ENCODE measurements at places on chromosomes 6 and 20. TPM values are rescaled to one million over a fixed set of nuclear protein-coding genes. Genes with fewer than 3 reads are reported as not detected.

GRCh38 chr20:61897401-61898295 is 168.0 kb downstream of the TAF4 start:
- DNase-seq: no peak

GRCh38 chr6:122996794-122997505 is 915 bp downstream of the CLVS2 start:
- DNase-seq: no peak

DNA sequence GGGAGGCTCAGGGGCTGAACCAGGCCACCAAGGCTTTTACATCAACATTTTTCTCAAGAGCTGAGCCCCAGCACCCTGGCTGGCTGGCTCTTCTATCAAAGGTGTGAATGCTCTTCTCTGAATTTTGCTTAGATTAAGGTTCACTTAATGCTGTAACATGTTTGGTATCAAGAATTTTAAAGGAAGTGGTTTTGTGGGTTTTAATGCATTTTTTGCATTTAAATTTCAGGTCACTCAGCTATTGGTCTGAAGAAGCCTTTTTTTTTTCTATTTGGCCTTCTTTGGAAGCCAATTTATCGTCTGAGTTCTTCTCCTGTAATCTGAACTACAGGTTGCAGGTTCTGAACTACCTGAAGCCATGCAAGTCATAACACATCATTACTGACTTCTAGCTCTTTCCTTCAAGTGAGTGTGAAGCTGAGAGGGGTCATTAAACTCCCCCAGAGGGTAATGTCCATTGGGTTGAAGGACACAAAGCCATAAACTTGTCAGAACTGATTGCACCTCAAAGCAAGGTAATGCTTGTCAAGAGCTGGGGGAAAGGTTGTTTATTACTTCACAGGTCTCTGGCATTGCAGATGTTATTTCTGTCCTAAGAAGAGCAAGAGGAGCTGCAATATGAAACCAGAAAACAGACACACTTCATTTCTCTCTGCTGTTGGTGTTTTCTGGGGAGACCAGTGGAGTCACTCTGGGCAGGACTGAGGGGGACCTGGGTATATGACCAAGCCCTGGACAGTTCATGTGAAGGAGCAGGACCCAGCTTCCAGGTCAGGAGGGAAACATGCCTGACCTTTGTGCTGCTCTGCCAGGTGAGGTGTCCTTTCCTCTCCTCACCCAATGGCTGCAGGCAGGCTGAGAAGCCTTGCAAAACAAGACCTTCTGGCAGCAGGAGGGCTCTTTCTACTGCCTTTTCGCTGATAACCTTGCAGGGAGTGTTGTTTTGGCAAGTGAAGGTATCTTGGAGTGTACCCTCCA is 26.1 kb upstream of the NEDD9 start:
- peak; percentile 48 for DNase-seq

DNA sequence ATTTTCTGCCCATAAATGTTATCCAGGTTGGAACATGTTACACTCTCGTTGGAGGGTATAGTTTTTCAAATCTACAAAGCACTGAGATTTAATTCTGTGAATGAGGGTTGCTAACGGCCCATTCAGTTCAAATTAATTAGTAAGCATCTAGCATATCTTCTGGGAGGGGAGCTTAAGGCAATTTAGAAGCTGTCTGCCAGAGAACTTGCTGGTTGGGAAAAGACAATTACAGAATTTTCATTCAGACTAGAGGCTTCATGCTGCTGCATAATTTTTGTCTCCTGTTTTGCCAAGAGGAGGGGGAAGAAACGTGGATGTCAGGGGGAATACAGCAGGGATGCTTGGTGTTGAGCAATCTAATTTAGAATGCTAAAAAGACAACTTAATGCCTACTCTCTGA is 268.3 kb upstream of the FAM83B start:
- no peak for DNase-seq

GRCh38 chr6:27295301-27296079 is 16.6 kb downstream of the POM121L2 start:
- no peak for DNase-seq

DNA sequence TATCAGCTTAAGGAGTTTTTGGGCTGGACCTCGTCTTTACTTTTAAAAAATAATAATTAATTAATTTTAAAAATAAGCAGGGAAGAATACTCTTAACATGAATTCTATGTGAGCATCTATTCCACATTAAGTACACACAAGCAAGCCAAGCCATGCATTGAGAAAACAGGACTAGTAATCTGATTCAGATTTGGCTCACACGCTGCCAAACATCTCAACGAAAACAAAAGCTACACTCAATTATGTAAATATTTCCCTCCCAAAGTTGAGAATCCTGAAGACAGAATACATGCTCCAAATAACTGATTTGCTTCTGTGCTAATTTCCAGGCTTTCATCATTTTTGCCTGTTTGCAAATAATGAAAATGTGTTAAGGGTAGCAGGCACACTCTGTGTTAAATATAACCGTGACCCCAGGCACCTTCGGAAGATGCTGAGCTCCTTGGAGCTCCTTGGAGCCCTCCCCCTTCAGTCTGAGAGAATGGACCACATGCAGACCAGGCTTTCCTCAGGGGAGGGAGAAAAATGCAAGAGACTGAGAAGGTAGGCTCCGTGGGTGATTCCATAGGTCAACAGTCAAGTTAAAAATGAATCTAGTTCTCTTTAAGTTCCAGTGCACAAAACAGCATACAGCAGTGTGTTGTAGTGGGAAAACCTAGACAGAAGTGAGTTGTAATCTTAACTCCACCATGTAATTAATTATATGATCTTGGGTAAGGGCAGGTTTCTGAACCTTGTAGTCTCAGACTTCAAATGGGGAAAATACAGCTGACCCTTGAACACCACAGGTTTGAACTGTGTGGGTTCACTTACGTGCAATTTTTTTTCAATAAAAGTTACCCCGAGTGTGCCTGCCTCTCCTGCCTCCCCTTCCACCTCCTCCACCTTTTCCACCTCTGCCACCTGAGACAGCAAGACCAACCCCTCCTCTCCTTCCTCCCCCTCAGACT is 161.3 kb upstream of the RREB1 start:
- DNase-seq: no peak

DNA sequence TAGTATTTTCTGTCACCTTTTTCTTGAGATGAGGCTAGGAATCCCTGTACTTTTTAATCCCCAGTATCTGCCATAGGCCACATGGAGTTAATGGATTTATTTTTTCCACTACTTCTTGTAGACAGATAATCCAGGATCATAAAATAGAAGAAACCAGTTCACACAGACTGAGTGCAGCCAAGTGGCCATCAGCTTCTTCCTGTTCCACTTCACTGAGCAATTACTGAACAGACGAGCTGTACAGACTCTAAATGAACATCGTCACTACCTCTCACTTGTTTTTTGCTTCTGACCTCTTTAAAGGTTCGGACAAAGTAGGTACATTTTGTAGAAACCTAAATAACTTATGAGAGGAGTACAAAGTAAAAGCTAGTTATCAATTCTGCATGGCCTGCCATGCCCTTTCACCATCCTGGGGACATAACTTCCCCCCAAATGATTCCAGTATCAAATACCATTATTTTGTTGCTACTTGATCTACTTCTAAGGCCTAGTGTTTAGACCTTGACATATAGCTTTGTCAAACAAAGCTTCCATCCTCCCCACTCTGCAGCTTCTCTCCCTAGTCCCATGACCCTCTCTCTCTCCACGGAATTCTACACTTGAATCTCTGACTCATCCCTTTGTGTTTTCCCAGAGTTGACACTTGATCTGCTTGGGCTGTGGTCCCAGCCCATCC is 34.4 kb upstream of the ARHGAP18 start:
- DNase-seq: no peak

DNA sequence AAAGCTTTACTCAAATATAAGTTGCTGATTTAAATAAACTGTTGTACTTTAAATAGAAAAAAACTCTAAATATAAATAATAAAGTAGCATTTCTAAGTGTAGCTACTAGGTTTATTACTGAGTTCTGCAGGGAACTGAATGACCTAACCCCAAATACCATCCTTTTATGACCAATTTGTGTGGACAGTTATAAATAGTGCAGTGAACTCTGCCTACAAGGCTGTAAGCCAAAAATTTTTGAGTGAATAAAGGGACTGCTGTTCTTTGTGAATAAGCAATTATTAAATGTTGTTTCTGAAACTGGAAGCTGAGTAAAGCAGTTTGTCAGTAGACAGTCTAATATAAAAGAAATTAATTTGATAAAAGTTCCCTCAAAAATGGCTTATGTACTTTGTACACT is 90.8 kb upstream of the ELOVL5 start:
- DNase-seq: no peak

- no peak for DNase-seq
Measured at GRCh38 chr20:6061544-6061943, 7.7 kb upstream of the LRRN4 start.

DNA sequence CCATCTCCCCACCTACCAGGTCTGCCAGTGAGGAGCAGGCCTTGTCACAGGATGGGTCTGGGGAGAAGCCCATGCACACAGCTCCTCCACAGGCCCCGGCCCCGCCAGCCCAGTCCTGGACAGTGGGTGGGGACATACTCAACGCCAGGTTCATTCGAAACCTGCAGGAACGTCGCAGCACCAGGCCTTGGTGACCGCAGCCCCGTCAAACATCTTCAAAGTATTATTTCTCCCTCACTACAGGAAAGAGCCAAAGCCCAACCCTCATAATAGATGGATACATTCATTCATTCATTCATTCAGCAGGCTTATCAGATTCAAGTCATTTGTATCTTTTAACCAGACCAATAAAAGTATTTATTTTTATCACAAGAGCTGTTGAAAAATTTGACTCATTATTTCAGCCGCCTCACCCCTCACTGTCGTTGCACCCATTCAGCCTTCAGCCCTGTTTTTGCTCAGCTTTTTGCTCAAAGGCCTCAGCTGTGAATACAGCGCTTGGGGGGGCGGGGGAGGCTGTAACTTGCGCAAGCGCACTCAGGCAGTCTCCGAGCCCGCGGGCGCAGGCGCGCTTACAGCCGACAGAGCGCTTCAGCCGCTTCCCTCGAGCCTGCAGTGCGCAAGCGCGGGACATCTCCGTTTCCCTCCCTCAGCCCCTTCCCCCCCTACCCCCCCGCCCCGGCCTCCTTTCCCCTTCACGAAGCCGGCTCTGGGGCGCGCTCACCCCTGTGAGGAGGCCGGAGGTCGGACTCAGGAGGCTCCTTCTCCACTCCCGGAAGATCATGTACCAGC is at the start of gene C6orf136:
Gene C6orf136, plus strand, starts transcription at position 684 of the 792 bp plus-strand sequence. Its CDS starts 99 bp downstream, at position 783.
- DNase-seq: peak; percentile 96

DNA sequence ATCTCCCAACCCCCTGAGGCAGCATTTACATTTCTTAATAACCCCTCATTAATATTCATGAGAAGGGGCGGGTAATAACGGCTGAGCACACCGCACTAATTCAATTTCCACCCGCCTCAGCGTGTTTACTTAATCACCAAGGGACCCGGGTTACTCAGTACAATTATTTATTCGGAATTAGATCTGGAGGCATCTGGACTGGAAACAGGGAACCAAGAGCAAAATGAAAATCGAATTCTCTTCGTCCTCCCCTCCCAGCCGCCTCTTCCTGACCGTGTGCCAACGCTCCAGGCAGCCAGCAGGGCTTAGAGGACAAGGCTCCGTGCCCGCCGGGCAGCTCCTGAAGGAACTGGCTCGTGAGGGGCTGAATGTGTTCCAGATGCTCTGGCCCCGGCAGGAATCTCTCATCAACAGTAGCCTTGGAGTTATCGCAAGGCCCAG is 23.5 kb upstream of the CTNNBL1 start:
- no peak for DNase-seq

DNA sequence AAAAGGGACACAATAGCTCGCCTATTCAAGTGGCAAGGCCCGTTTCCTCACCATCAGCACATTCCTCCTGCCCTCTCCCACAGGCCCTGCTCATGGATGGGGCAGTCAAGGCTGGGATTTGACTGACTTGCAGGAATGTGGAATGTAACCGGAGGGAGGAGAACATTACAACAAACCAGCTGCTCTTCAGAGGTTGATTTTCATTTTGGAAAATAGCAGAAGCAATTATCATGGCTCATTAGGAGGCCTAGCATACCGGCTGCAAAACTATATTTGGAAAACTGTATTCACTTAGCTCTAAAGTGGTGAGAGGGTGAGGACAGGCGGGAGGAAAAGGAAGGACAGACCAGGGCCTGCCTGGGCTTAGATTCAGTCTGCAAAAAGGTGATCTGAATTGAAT is 283.7 kb downstream of the CD83 start:
- DNase-seq: no peak

DNA sequence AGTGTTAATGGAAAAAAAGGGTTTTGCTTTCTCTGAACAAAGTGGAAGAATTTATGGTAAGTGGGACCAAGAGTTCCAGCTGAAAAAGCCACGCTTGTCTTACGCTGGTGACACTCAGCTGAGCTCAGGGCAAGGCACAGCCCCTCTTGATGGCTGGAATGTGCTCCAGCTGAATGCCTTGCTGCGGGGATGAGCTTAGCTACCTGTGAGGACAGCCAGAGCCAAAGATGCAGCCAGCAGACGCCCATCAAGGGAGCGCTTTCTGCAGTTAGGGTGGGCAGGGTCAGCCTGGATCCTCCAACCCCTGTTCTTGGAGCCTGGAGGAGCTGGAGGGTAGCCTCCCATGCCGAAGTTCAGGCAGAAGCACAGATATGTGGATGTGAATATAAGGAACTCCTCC is 191.4 kb downstream of the SCP2D1 start:
- no peak for DNase-seq

- DNase-seq: no peak
Measured at GRCh38 chr6:15661853-15662325, 939 bp downstream of the DTNBP1 start.

GRCh38 chr6:2865694-2866151 is 24.1 kb upstream of the SERPINB1 start:
- no peak for DNase-seq

- DNase-seq: no peak
Measured at GRCh38 chr6:31453259-31453658, 44.7 kb upstream of the MICB start.

DNA sequence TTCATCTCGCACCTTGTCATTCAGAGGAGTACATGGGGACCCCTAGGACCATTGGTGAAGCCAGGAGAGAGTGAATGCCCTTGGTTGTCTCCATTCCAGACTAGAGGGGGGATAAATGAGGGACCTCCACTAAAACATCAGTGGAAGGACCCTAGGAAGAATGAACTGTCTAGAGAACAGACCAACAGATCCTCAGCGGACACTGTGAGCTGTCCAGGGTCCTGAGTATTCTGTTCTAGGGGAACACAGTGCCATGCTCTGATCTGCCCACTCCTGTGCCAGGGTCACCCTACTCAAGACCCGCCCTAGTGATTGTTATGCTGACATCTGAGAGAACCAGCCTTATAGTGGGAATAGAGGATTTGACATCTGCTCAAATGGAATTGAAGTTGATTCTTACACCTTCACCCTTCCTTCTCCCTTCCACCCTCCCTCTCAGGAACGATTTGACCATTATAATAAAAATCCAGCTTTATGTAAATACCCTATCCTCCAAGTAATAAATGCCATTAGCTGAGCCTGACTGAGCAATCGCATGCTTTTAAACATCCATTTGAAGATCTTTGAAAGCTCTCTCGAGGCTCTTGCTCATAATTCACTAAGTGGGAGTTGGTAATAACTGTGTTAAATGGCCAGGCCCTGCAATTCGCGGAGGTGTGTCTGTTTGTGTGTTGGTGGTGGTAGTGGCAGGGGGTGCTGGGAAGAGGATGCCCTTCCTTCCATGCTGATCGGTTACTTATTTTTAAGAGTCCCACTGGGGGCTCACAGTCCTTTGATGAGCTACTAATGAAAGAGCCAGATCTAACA is 43.6 kb upstream of the SLC32A1 start:
- peak; percentile 40 for DNase-seq

Gene SRMS
- total RNA-seq: not detected

Gene TJAP1
- total RNA-seq: 30.5 TPM

Gene SLC39A7
- 42.0 TPM for total RNA-seq

Gene CLVS2
- not detected for total RNA-seq

Gene HSPA12B
- total RNA-seq: not detected

Gene BMP2
- not detected for total RNA-seq

Gene RAET1G
- total RNA-seq: not detected

Gene MOG
- total RNA-seq: not detected

Gene FGD2
- total RNA-seq: 0.52 TPM

Gene NKX2-4
- total RNA-seq: not detected

Gene TRIM10
- total RNA-seq: 0.36 TPM

Gene GGT7
- total RNA-seq: 12.3 TPM

All from activated CD4-positive, alpha-beta memory T cell treated with anti-CD3 and anti-CD28 coated beads for 36 hours (primary cell).